Cardiac fibroblast (primary cell): ENCODE measurements at places on chromosomes 6 and 20.

DNA sequence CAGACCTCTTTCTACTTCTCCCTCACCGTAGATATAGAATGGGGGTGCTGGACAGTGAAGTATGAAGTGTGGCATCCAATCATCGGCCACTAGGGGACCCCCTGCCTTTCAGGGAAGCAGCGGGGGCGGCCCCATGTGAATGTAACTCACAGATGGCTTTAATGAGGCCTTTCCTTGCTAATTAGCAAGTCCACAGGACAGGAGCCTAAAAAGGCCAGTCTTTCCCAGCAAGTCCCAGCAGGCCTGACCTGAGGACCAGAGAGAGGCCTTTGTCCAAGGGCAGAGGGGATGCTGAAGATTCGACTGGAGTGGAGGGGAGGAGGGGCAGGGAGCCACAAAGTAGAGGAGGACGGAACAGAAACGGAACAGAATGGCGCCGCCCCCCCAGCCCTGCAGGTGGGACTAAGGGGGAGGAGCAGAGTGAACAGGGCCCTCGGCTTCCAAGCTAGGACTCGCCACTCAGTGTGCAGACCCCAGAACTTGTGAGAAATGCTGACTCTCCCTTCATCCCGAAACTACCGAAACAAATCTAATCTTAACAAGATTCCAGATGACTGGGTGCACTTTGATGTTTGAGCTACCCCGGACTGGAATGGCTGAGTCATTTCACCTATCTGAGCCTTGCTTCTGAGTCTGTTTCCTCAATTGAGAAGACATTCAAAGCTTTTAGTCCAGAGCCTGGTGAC is 5.8 kb downstream of the C6orf132 start:
- peak; percentile 72 for DNase-seq

- DNase-seq, result peak; percentile 59
These were observed 74.5 kb upstream of the ZNF184 start for GRCh38 chr6:27547157-27548075.

GRCh38 chr6:145469021-145469420 is 266.3 kb downstream of the EPM2A start:
- no peak for DNase-seq

DNA sequence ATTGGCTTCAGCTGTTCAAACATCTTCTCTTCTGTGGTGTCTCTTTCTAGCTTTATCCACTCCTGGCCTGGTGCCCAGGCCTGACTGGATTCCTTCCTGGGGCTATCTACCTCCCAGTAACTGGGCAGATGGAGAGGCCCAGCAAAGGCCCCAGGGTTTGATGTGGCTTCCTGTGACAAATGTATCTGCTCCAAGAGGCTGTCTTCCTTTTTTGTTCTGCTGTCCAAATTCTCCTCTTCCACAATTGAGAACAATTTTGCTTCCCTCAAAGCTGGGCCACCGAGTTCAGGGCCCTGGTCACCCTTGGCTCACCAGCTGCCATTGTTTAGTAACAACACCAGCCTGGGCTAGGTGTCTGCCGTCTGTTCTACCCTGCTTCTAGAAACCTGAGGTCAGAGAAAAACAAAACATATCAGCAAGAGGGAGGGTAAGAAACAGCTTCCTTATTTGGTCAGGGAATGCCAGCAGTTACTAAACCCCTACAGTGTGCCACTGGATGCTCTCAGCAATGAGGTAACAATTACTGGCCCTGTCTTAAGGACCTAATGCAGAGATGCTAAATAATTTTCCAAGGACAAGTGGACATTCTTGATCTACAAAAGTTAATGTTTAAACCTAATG is 3.9 kb downstream of the ZFP57 start:
- peak; percentile 64 for DNase-seq

- no peak for DNase-seq
These were observed 66.4 kb upstream of the BHLHE23 start for GRCh38 chr20:63072991-63073737.

DNA sequence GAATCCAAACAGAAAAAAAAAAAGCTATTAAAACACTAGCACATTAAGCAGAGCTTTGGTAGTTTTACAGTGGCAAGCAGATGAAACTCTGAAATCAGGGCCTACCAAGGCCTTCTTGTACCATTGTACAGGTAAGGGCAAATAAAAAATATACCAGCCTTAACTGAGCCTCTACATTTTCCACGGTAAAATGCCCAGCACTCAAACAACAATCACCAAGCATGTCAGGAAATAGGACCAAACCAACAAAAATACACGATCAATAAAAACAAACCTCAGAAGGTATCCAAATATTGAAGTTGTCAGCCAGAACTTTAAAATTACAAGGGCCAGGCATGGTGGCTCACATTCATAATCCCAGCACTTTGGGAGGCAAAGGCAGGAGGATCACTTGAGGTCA is 18.3 kb downstream of the TRERF1 start:
- DNase-seq, result no peak

DNA sequence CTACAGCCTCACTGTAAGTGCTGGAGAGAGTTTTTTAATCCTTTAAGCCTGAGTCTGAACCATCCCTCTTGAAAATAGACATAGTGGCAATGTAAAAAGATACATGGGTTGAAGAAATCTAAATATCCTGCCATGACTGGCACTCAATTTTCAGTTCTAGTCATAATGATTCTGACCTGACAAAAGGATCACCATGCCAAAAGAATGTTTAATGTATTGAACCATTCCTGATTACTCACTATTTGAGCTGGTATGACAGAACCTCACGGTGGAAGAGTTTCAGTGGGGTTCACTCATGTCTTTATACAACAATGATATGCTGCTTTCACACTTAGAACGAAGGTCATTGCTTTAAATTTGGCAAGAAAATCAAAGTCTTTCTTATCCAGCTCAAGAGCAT is 93.4 kb downstream of the HIVEP2 start:
- peak; percentile 38 for DNase-seq

DNA sequence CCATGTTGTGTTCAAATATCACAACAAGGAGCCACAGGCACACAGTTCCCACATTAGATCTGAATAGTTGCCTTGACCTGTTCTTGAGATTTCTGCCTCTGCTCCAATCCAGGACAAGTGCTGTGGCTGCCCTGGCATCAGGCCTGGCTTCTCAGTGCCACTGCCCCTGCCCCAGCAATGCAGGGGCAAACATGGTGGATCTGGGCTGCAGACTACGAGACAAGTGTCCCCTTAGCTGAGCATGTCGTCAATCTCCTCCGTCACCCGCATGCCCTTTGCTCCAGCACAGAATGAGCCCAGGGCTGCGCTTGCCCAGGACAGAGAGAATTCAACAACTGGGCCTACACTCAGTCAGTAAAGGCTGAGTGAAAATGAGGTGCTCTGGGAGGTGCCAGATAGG is 201.6 kb downstream of the SYNDIG1 start:
- no peak for DNase-seq

DNA sequence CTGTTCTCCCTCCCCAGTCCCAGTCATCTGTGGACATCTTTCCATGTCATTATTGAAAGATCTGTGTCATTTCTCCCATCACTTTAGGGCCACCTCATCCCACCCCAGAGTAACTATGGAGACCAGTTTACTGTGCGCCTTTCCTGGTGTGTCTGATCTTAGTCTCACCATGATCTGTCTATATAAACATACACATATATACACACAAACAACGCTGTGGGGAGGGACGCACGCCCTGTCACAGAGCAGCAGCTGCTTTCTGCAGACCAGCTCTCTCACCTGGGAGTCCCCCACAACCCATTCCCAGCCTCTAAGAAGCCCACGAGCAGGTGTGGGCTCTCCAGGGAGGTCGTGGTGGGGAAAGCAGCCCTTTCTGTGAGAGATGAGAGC is 68.1 kb upstream of the TOX2 start:
- DNase-seq, result no peak

DNA sequence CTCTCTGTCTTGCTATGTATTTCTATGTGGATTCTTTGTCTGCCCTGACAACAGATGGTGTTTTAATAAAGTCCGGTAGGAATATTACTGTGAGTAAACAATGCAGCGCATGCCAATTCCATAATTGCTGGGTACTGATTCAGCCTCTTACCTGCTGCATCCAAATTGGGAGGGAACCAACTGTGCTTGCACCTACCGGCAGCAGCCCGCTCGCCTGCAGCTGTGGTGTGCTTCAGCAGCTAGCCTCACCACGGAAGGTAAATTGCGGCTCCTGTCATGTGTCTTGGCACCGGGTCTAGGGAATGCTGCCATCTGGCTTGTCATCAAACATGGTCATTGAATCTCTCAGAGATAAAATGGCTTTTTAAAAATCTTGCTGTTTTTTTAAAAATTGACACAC is 704.8 kb upstream of the SLC35B3 start:
- no peak for DNase-seq

DNA sequence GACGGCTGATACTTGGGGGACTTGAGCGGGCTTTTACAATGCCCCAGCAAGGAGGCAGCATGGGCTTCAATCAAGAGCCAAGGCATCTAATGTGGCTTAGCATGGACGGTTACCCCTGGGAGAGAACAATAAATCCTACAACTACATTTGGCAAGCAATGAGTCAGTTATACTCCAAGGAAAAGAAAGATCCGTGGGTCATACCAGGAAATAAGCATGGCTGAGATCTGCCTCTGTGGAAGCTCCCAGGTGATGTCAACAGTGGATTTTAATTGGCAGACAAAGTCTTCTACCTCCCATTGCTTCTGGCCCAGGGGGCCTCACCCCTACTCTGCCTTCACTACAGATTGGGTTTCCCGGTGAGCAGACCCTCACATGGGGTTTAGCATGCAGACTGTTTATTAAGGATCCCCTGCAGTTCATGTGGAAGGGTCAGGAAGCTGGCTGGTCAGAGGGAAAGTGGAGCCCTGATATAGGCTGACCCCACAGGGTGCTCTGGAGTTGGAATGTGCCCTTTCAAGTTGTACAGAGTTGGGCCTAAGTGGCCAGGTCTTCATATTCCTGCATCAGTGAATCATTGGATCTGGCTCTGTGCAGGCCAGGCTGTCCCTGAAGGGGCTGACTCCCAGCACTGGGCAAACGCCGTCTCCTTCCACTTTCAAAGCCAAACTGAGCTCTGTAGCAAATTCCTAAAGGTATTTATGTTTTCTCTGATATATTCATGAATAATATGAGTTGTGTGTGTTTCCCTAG is 91.3 kb upstream of the GGTLC1 start:
- DNase-seq, result no peak

GRCh38 chr6:26215585-26216358 is 128.5 kb downstream of the HFE start:
- DNase-seq, result peak; percentile 20

GRCh38 chr6:159633196-159633595 is 59.8 kb downstream of the SOD2 start:
- peak; percentile 15 for DNase-seq

GRCh38 chr6:132364306-132365074 is 36.8 kb downstream of the MOXD1 start:
- peak; percentile 71 for DNase-seq

GRCh38 chr20:14210146-14210545 is 127.3 kb downstream of the FLRT3 start:
- DNase-seq, result no peak

DNA sequence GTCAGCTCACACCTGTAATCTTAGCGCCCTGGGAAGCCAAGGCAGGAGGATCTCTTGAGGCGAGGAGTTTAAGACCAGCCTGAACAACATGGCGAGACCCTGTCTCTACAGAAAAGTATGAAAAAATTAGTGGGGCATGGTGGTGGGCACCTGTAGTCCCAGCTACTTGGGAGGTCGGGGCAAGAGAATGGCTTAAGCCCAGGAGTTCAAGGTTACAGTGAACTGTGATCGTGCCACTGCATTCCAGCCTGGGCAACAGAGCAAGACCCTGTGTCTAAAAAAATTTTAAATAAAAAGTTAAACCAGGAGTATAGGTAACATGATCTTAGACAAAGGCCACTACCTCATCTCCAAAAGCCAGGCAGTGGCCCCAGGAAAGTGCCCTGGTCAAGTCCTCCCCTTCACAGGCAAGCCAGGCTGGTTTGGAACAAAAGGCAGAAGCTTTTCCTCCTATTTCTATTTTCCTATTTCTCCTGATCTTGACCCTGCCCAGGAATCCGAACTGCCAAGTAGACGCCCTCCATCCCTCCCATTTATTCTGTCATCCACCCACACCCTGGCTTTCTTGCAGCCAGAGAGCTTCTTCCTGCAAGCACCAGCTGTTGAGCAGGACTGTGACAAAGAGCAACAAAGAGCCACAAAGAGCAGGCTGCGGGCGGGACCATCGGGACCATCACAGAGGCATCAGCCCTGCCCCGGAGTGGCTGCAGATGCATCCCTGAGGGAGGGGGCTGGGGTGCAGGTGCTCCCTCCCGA is 149.9 kb upstream of the AFDN start:
- DNase-seq, result no peak

DNA sequence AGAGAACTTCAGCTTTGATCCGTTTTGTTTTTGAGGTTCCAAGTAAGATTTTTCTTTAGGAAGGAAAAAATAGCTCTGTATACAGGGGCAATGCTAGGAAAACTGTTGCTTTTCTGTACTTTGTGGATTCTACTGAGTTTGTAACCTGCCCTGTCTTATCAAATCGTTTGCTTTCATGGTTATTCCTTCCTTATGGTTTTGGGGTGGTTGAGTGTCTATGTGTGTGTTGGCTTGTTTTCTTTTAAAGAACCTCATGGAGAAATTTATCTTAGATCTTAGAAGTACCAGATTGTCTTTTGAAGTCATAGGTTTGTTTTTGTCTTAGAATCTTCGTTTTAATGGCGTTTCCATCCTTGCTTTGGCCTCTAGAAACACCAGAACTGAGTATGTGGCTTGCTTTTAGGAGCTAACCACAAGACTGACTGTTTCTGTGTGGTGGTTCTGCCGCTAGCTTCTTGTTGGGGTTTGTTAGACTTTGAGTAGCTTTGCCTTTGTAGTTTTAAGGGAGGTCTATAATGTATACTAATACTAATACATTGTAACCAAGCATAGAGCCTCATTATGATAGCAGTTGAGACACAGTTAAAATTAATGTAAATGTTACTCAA is 86.8 kb downstream of the RPP40 start:
- DNase-seq, result no peak

DNA sequence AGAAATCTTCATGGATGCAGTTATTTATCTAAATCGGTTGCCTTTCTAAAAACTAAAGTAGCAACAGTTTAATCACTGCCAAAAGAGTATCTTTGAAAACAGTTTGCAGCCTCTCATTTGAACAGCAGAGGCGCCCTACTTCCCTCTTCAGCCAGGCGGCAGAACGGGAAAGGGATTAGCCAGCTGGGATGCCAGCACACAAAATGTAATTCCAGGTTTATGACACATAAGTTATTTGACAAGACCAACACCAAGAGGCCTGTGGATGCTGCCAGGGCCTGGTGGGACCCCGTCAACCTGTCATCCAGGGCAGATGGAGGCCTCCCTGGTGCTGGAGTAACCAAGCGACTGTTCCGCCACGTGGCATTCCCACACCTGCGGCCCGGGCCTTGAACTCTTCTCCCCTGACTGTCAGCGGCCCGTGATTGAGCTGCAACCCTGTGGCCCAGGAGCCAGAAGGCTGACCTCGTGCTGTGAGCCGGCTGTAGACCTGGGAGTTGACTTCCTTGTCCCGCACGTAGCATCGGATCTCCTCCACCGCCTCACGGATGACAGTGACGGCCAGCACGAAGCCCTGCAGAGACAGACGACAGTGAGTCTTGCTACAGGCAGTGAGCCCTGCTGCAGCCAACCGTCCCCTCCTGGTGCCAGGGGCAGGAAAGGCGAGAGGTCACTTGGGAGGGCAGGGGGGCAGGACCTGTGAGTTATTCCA is 55.5 kb downstream of the ATP9A start:
- DNase-seq, result peak; percentile 49
